A549 treated with Hydrocortisone at 1 μM for 4 hours (cell line): ENCODE measurements at places on chromosomes 6 and 20. TPM values are rescaled to one million over a fixed set of nuclear protein-coding genes. Genes with fewer than 3 reads are reported as not detected.

GSTA2 gene
- 0.10 TPM in 1 of 5 replicates, not detected in the others for total RNA-seq

ECT2L gene
- total RNA-seq: not detected in 5 replicates

SFTA2 gene
- not detected in 5 replicates for total RNA-seq

LZTS3 gene
- total RNA-seq: 4.7 to 5.7 TPM (median 5.2 TPM) in 5 replicates

POPDC3 gene
- 21.9 to 23.9 TPM (median 23.1 TPM) in 5 replicates for total RNA-seq

PANK2 gene
- 53.1 to 62.2 TPM (median 54.5 TPM) in 5 replicates for total RNA-seq

AKAP12 gene
- total RNA-seq: 117 to 218 TPM (median 159 TPM) in 5 replicates

CRISP3 gene
- total RNA-seq: not detected in 5 replicates

CRISP2 gene
- total RNA-seq: not detected in 5 replicates

ITPA gene
- total RNA-seq: 129 to 141 TPM (median 133 TPM) in 5 replicates

CDH26 gene
- 0.06 to 0.30 TPM (median 0.13 TPM) in 5 replicates for total RNA-seq

SAMD10 gene
- total RNA-seq: not detected in 5 replicates

LTA gene
- total RNA-seq: 0.07 to 0.31 TPM (median 0.13 TPM) in 3 of 5 replicates, not detected in the others

ANKRD66 gene
- not detected in 5 replicates for total RNA-seq

GUCA1A gene
- not detected in 5 replicates for total RNA-seq

CTCFL gene
- 0.02 TPM in 1 of 5 replicates, not detected in the others for total RNA-seq

SNAP25 gene
- total RNA-seq: 13.5 to 19.1 TPM (median 17.8 TPM) in 5 replicates

SPINT3 gene
- not detected in 5 replicates for total RNA-seq

IL20RA gene
- total RNA-seq: 0.02 to 0.15 TPM (median 0.05 TPM) in 3 of 5 replicates, not detected in the others

SLC22A23 gene
- 8.4 to 10.0 TPM (median 9.3 TPM) in 5 replicates for total RNA-seq

TULP4 gene
- total RNA-seq: 3.9 to 11.3 TPM (median 6.3 TPM) in 5 replicates

MEI4 gene
- not detected in 5 replicates for total RNA-seq

SDC4 gene
- 98.7 to 125 TPM (median 105 TPM) in 5 replicates for total RNA-seq

LCA5 gene
- total RNA-seq: 0.31 to 0.82 TPM (median 0.74 TPM) in 5 replicates

SLC17A4 gene
- not detected in 5 replicates for total RNA-seq

CDH4 gene
- 5.8 to 9.4 TPM (median 7.9 TPM) in 5 replicates for total RNA-seq

TOX2 gene
- total RNA-seq: 10.6 to 14.3 TPM (median 14.2 TPM) in 5 replicates

FYN gene
- 3.1 to 8.8 TPM (median 5.1 TPM) in 5 replicates for total RNA-seq

RNF182 gene
- total RNA-seq: 2.9 to 4.1 TPM (median 3.2 TPM) in 5 replicates

OVOL2 gene
- total RNA-seq: 0.20 to 0.33 TPM (median 0.28 TPM) in 5 replicates

STMND1 gene
- total RNA-seq: not detected in 5 replicates

HS3ST5 gene
- not detected in 5 replicates for total RNA-seq

ETV7 gene
- 0.09 to 0.24 TPM (median 0.15 TPM) in 3 of 5 replicates, not detected in the others for total RNA-seq

SCRT2 gene
- total RNA-seq: 0.02 TPM in 1 of 5 replicates, not detected in the others

ZBTB9 gene
- 9.9 to 12.3 TPM (median 11.7 TPM) in 5 replicates for total RNA-seq

NUP153 gene
- 26.0 to 34.9 TPM (median 29.1 TPM) in 5 replicates for total RNA-seq

RRAGD gene
- total RNA-seq: 3.5 to 4.8 TPM (median 4.6 TPM) in 5 replicates

FAM184A gene
- not detected in 5 replicates for total RNA-seq

MLIP gene
- not detected in 5 replicates for total RNA-seq

FRK gene
- total RNA-seq: 1.1 to 1.7 TPM (median 1.2 TPM) in 5 replicates

LRRC73 gene
- total RNA-seq: 0.71 to 1.4 TPM (median 1.1 TPM) in 5 replicates

VSTM2L gene
- total RNA-seq: 18.5 to 30.4 TPM (median 21.4 TPM) in 5 replicates

SUMO4 gene
- not detected in 5 replicates for total RNA-seq

SLC17A2 gene
- total RNA-seq: not detected in 5 replicates

ID4 gene
- total RNA-seq: 0.63 to 1.3 TPM (median 0.86 TPM) in 5 replicates

SLC22A1 gene
- 1.4 to 2.2 TPM (median 2.0 TPM) in 5 replicates for total RNA-seq

PXMP4 gene
- total RNA-seq: 4.8 to 6.9 TPM (median 6.4 TPM) in 5 replicates

RIPOR3 gene
- total RNA-seq: not detected in 5 replicates

PSORS1C1 gene
- total RNA-seq: 3.2 to 6.3 TPM (median 4.4 TPM) in 5 replicates

CST4 gene
- total RNA-seq: not detected in 5 replicates

SCUBE3 gene
- 0.02 to 0.09 TPM (median 0.05 TPM) in 5 replicates for total RNA-seq

RBPJL gene
- not detected in 5 replicates for total RNA-seq

KCNK16 gene
- total RNA-seq: not detected in 5 replicates

KCNQ2 gene
- 0.16 to 0.62 TPM (median 0.46 TPM) in 5 replicates for total RNA-seq

WFDC5 gene
- not detected in 5 replicates for total RNA-seq

PPP1R14C gene
- 2.4 to 3.4 TPM (median 2.8 TPM) in 5 replicates for total RNA-seq

FOXS1 gene
- 0.20 to 0.42 TPM (median 0.39 TPM) in 5 replicates for total RNA-seq

KHDC1L gene
- 0.24 to 0.75 TPM (median 0.35 TPM) in 3 of 5 replicates, not detected in the others for total RNA-seq
